Colonic mucosa (tissue), 4 donors: ENCODE measurements at places on chromosomes 2 and 18. TPM values are rescaled to one million over a fixed set of nuclear protein-coding genes. Genes with fewer than 3 reads are reported as not detected.

DNA sequence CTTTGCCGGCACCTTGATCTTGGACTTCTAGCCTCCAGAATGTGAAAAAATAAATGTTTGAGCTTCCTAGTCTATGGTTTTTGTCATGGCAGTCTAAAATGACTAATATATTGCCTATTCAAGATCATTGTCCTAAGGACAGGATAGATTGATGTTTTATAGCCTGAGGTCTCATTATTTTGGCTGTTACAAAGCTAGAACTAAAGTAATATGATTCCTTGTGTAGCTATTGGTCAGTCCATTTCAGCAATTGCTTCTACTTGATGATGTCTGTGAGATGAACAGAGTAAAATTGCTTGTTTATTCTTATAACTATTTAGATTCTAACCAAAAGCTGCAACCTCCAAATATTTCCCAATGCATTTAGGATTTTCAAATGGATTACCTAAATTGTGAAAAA is 145.0 kb downstream of the HRH4 start:
- H3K36me3 ChIP-seq, result no peaks in the 10 kb centered on the region
- no peaks in the 10 kb centered on the region for H3K27me3 ChIP-seq
- DNase-seq, result no peak
- H3K4me3 ChIP-seq, result no peak overlapping the region

Gene MOCOS
- 6.8 TPM for total RNA-seq

DNA sequence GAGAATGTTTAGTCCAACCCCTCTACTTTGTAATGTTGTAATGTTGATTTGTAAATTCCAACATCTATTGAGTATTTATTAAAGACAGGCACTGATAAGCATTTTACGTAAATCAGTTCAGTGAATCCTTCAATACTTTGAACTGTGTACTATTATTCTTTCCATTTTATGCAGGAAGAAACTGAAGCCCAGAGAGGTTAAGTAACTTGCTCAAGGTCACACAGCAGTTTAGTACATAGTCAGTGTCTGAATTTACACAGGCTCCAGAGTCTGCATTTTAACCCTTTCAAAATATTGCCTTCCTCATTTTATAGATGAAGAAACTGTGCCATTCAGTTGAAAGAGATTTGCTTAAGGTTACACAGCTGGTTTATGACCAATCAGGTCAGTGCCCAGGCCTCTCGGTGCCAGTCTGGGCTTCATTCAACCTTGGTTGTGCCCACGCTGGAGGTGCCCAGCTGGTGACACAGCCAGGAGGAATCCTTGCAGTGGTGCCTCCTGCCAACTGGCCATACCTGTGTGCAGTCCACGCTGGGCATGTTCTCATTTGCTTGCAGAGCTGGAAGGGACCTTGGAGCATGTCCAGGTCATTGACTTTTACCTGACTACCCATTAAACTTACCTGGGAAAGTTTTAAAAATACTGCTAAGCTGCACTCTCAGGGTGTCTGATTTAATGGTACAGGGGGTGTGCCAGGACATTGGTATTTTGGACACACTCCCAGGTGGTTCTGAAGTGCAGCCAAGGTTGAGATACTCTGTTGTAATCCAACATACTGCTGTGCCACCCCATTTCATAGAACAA is 74.3 kb upstream of the CYRIA start:
- H3K4me1 ChIP-seq, result no peaks in the 10 kb centered on the region
- H3K36me3 ChIP-seq, result no peaks in the 10 kb centered on the region
- H3K27ac ChIP-seq, result no peak overlapping the region
- H3K27me3 ChIP-seq, result no peaks in the 10 kb centered on the region
- H3K4me3 ChIP-seq, result no peak overlapping the region
- DNase-seq, result no peak

DNA sequence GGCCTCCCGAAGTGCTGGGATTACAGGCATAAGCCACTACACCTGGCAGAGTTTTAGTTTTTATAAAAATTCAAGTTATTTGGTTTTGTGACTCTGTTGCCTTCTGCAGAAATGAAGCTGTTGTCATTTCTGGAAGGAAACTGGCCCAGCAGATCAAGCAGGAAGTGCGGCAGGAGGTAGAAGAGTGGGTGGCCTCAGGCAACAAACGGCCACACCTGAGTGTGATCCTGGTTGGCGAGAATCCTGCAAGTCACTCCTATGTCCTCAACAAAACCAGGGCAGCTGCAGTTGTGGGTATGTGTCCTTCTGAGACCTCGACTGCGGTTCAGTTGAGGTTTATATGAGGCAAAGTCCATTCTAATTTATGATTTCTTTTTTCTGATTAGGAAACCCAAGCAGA is 7.2 kb downstream of the MTHFD2 start:
- peak; percentile 82 for DNase-seq
- peak overlapping the region; percentile 76 for H3K27ac ChIP-seq
- H3K4me3 ChIP-seq, result no peak overlapping the region
- peaks cover 10% of the 10 kb centered on the region for H3K4me1 ChIP-seq

Gene KHK
- total RNA-seq, result 20.3 TPM

GRCh38 chr2:227782804-227783203 is 30.8 kb upstream of the CCL20 start:
- H3K36me3 ChIP-seq, result no peaks in the 10 kb centered on the region
- H3K4me1 ChIP-seq, result no peaks in the 10 kb centered on the region
- H3K4me3 ChIP-seq, result no peak overlapping the region
- H3K27ac ChIP-seq, result peak overlapping the region; percentile 44
- no peaks in the 10 kb centered on the region for H3K27me3 ChIP-seq
- DNase-seq, result no peak

DNA sequence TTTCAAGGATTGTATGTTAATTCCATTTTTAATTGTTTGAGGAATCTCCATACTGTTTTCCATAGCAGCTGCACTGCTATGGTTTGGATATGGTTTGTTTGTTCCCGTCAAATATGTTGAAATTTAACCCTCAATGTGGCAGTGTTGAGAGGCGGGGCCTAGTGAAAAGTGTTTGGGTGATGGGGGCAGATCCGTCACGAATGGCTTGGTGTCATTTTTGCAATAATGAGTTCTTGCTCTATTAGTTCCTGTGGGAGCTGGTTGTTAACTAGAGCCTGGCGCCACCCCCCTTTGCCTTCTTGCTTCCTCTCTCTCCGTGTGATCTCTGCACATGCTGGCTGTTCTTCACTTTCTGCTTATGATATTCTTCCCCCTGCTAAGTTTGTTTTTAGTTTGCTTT is 71.4 kb upstream of the LDLRAD4 start:
- no peak for DNase-seq
- H3K4me3 ChIP-seq, result no peak overlapping the region
- no peaks in the 10 kb centered on the region for H3K4me1 ChIP-seq
- no peaks in the 10 kb centered on the region for H3K27me3 ChIP-seq
- no peaks in the 10 kb centered on the region for H3K36me3 ChIP-seq

Gene GAL3ST2
- 70.2 TPM for total RNA-seq

Gene ACADL
- 0.12 TPM for total RNA-seq

DNA sequence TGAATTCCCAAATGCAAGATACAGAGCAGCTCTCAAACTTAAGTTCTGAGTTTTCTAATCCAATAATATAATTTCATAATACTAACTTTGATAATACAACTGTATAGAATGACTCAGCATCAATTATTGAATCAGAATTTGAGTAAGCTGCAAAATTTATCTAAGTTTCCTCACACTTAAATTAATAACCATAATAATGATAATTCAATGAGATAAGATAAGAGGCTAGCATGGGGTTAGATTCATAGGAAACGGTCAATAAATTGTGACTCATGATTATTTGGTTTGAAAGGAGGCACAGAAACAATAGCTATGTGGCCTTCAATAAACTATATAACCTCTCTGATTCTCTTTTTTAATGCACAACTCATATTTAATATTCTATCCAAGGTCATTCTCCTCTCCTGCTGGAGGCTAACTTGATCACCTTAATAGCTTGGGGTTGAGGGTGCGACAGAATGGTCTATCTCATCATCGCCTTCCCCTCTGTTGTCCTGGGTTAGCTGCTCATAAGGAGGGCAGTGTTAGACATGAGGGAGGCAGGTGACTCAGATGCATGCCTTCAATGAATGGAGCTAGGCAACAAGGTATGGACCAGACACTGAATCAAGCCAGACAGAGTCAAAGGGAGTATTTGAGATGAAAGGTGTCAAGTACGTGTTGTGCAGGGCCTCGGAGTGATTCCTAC is 36.2 kb upstream of the BMP10 start:
- DNase-seq, result no peak
- peak overlapping the region; percentile 54 for H3K27ac ChIP-seq
- peaks cover 3% of the 10 kb centered on the region for H3K4me1 ChIP-seq
- H3K4me3 ChIP-seq, result no peak overlapping the region

- no peaks in the 10 kb centered on the region for H3K4me1 ChIP-seq
- H3K27me3 ChIP-seq, result no peaks in the 10 kb centered on the region
- no peak for DNase-seq
- no peaks in the 10 kb centered on the region for H3K36me3 ChIP-seq
- no peak overlapping the region for H3K4me3 ChIP-seq
Measured at GRCh38 chr18:25814841-25815458, 275.5 kb downstream of the SS18 start.

GRCh38 chr2:17555150-17555549 is 14.7 kb downstream of the VSNL1 start:
- H3K4me3 ChIP-seq, result no peak overlapping the region
- no peak overlapping the region for H3K27ac ChIP-seq

Gene CDH19
- total RNA-seq, result 3.6 TPM

Gene M1AP
- total RNA-seq, result not detected

Gene LRRFIP1
- total RNA-seq, result 133 TPM

Gene TUBB8B
- total RNA-seq, result not detected

Gene NYAP2
- total RNA-seq, result 0.05 TPM

Gene FAM124B
- 0.42 TPM for total RNA-seq

Gene HAAO
- total RNA-seq, result 8.2 TPM

GRCh38 chr18:6255116-6255705 is 159.5 kb downstream of the L3MBTL4 start:
- no peak overlapping the region for H3K4me3 ChIP-seq
- no peak overlapping the region for H3K27ac ChIP-seq
- no peaks in the 10 kb centered on the region for H3K27me3 ChIP-seq
- no peaks in the 10 kb centered on the region for H3K4me1 ChIP-seq
- no peaks in the 10 kb centered on the region for H3K36me3 ChIP-seq
- no peak for DNase-seq

DNA sequence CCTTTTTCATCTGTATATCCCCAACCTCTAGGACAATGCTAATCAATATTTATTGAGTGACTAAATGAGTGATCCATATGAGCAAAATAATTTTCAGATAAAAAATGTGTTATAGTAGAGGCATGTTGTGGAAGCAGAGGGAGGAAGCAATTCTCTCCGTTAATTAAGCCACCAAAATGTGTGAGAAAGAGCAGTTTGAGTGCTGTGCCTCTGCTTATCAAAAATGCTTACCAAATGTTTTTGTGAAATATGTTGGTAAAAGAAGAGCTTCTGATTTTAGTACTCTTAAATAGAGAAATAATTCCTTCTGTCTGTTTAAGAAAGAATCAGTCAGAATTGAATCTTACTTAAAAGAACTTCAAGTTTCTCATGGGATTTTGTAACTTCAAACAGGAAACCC is 90.3 kb downstream of the DTNA start:
- DNase-seq, result no peak
- H3K4me3 ChIP-seq, result no peak overlapping the region
- H3K27ac ChIP-seq, result no peak overlapping the region
- H3K36me3 ChIP-seq, result no peaks in the 10 kb centered on the region
- H3K27me3 ChIP-seq, result no peaks in the 10 kb centered on the region

GRCh38 chr2:21759819-21760218 is 636.1 kb downstream of the TDRD15 start:
- DNase-seq, result no peak
- no peaks in the 10 kb centered on the region for H3K27me3 ChIP-seq
- no peak overlapping the region for H3K27ac ChIP-seq
- H3K4me3 ChIP-seq, result no peak overlapping the region

DNA sequence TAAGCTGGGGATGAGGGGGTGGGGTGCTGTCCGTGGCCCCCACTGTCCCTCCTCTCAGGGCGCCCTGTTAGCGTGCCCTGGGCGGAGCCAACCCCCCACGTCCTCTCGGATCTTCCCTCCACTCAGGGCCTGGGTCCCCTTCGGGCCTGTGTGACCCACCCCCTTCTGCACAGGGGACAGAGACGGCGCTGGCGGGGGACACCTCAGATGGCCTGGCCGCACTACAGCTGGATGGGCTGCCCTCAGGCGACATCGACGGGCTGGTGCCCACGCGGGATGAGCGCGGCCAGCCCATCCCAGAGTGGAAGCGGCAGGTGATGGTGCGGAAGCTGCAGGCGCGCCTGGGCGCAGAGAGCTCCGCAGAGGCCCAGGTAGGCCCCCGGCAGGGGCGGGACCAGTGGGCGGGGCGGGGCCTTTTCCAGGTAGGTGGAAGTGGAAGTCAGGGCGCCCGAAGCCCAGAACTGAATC is 9.9 kb upstream of the KLHL30 start:
- H3K4me3 ChIP-seq, result no peak overlapping the region
- H3K27me3 ChIP-seq, result no peaks in the 10 kb centered on the region
- H3K4me1 ChIP-seq, result no peaks in the 10 kb centered on the region
- H3K27ac ChIP-seq, result no peak overlapping the region
- no peaks in the 10 kb centered on the region for H3K36me3 ChIP-seq

DNA sequence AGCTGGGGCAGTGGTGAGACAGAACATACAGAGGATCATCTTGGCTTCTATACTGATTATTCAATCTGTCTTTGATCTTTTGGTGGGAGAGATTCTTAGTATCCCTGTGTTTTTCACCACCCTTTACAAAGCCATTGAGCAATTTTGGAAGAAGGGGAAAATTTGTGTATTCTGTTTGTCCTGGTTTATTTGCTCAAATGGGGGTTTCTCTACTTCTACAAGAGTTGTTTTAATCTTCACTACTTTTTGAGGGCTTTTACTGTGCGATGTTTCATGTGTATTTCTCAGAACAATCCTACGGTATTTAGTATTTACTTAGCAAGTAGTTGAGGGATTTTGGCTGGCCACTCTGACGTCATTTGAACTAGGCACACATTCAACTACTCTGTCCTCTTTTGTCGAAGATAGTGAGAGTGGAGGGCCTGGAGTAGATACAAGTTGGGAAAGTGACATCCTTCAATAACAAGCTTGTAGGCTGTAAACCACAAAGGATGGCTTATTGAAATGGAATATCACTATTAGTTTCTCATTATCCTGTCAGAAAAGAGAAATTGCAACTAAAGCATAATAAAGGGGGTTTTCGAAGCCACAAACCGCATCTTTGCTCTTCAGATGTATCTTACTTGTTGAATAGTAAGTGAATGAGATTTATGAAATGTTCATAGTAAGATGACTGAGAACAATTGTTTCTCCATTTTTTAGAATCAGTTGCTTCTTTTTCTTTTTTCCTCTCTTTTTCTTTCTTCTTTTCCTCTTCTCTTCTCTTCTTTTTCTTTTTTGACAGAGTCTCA is 24.8 kb downstream of the FMNL2 start:
- H3K4me3 ChIP-seq, result no peak overlapping the region
- no peaks in the 10 kb centered on the region for H3K36me3 ChIP-seq
- H3K27me3 ChIP-seq, result no peaks in the 10 kb centered on the region
- no peak overlapping the region for H3K27ac ChIP-seq
